Midbrain (tissue), 1 donor: ENCODE measurements at places on chromosomes 3 and 15.

DNA sequence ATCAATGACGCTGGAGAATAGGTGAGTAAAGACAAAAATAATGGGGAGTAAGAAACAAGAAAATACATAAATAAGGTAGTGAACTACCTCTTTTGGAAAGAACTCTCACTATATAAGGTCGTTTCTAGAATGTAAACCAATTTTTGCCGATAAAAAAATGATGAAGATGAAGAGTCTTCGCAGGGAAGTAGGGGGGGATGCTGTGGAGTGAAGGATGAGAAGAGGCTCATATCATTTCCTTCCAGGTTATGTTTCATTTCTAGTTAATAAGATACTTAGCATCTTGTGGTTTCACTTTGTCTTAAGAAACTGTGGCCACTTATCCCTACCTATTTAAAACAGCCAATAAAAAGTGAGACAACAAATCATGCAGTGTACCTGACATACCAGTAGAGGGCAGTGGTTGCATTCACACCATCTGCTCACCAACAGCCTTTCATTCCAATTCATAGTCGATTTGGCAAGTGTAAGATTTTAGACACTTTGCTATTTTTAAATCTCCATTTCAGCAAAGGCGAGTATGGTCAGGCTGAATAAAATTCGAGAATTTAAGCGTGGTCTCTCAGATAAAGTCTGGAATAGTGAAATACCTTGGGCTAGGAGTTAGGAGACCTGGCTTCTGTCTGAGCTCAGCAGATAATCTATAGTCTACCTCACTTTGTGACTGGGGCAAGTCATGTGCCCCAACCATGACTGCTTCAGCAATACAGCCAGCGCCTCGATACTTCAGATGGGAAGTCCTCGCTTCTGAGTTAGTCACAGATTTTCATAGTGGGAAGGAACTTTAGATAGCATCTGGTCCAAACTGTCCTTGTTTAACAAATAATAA, 28.9 kb upstream of the ICE2 start:
- DNase-seq, result peak; percentile 62

DNA sequence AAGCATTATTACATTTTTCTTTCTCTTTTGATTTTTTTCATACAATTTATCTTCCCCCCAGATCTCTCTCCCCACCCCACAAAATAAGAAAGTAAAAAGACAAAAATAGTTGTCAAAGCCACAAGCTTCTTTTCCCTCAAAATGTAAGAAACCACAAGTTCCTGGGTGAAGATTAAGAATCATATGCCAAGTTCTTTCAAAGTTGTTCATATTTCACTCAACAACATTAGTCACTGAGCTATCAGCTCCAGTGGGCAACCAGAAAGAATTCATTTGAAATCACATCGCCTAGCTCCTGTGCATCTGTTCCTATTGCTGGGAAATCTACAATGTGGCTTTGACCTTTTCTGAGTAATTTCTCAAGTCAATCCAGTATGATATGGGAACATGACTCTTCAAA, 681.6 kb upstream of the ARPP21 start:
- DNase-seq, result no peak

GRCh38 chr3:189718215-189718614, 87.0 kb downstream of the TP63 start:
- no peak for DNase-seq

DNA sequence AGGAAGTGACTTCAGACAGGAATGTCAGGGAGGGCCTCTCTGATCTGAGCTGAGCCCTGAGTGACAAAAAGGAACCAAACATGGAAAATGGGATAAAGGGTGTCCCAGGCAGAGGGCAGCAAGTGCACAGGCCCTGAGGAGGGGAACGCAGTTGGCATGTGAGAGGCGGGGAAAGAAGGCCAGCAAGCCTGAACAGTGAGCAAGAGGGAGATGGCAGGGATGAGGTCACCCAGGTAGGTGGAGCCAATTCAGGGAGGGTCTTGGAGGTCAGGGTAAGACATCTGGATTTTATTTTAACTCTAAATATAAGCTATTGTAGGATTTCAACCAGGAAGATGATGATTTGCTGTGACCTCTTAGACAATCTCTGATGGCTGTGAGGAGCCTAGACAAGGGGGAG, 167.7 kb downstream of the LRTM1 start:
- DNase-seq, result no peak

- DNase-seq, result no peak
These were observed 90.5 kb downstream of the LRRC3B start for GRCh38 chr3:26713091-26713490.

DNA sequence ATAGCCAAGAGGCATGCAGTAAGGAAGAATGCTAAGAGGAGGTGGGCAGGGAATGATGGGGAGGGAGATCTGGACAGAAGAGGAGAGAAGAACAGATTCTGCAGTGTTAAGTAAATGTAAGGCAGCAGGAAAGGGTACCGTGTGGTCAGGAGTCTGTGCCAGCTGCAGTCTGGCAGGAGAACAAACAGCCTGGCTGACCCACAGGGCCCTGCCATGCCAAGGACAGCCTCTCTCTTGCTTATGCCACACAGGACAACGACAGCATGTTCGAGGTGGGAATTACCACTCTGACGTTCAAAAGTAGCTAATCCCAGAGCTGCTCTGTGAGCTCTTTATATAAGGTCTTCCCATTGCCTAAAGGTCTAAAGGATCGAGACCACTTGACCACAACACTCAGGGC, 31.3 kb downstream of the DAPK2 start:
- DNase-seq, result no peak

DNA sequence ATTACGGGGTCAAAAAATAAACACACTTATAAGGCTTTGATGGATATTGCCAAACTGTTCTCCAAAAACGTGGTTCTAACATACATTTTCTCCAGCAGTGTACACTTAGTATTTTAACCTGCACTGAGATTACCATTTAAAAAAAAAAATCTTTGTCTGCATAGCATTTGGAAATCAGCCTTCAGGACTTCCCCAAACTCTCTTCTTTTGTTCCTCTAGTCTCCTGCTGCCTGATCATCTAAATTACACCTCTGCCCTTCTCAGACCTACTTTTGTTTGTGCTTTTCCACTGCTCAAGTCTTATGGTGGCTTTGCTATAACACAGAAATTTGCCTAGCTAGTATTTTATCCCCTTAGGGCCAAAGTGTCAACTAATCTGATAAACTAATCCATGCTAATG, 3.8 kb downstream of the NCEH1 start:
- no peak for DNase-seq

GRCh38 chr3:147000274-147000673, 395.1 kb upstream of the PLSCR5 start:
- no peak for DNase-seq

DNA sequence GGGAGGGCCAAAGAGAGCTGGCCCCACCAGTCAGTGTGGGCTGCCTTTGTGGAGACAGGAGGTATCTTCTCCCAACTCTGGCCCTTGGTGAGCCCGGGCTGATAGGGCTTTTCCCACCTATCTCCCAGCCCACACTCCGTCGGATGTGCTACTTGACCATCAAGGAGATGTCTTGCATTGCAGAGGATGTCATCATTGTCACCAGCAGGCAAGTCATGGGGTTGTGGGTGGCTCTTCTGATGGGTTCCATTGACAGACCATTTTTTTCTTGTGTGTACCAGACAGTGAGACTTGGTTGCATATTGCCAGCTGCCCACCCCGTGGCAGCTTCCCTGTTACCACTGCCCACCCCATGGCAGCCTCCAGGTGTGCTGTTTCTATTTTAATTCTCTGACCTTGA, 3.3 kb downstream of the COPG1 start:
- DNase-seq, result no peak

DNA sequence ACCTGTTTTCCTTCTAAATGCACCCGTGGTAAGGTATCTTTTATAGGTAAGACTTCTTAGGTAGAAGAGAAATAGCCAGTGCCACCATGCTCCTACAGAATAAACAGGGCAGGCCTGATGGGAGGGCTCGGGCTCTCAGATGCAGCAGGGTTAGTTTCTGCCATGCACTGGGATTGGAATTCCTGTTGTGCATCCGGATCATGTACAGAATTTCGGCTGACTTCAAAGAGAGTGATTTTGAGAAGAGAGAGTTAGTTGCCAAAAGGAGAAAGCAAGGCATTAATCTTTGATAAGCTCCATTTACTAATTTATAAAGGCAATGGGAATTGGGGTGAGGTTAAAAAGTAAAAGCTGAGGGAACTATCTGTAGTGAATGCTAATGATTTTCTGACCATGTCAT, 211.2 kb downstream of the WDR72 start:
- no peak for DNase-seq

DNA sequence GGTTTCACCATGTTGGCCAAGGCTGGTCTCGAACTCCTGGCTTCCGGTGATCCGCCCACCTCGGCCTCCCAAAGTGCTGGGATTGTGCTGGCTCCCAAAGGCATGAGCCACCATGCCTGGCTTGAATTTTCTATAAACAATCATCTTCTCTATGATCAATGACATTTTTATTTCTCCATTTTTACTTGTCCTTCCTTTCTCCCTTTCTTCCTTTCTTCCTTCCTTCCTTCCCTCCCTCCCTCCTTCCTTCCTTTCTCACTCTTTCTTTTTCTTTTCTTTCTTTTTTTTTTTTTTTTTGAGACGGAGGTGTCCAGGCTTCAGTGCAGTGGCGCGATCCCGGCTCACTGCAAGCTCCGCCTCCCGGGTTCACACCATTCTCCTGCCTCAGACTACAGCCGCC, 8.6 kb upstream of the KPNA1 start:
- no peak for DNase-seq

- no peak for DNase-seq
These were observed 671.9 kb upstream of the CBLB start for GRCh38 chr3:106540743-106541142.

- DNase-seq, result no peak
These were observed 1273.0 kb downstream of the OTOL1 start for GRCh38 chr3:162769564-162769963.

GRCh38 chr15:71651750-71652186, 158.6 kb upstream of the NR2E3 start:
- DNase-seq, result peak; percentile 16

GRCh38 chr3:3556078-3556477, 243.2 kb upstream of the LRRN1 start:
- no peak for DNase-seq
